ENCODE measurements at places on chromosomes 7 and 10.

DNA sequence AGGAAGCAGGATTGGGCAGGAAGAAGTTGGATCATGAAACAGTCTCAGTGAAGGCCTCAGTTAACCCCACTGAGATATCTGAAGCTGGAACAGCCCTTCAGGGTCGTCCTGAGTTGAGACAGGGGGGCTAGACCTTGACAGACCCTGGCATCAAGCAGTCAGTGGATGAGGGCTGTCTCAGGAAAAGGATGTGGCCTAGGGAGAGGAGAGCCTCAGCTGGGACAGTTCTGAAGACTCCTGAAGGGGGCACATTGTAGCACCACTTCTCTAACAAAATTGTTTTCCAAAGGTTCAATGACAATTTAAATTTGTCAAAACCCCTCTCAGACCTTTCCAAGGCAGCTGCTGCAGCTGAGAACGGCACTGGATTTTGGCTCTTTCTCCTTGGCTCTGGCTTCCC lies 15.8 kb upstream of the SLK start:
- no peak for DNase-seq

- no peak for DNase-seq
These were observed 3.9 kb upstream of the ITGB1 start for GRCh38 chr10:32961895-32962369.

- DNase-seq: no peak
These were observed 85.8 kb upstream of the JAZF1 start for GRCh38 chr7:28266402-28266801.

GRCh38 chr7:76380623-76380966 lies 21.8 kb upstream of the YWHAG start:
- no peak for DNase-seq

DNA sequence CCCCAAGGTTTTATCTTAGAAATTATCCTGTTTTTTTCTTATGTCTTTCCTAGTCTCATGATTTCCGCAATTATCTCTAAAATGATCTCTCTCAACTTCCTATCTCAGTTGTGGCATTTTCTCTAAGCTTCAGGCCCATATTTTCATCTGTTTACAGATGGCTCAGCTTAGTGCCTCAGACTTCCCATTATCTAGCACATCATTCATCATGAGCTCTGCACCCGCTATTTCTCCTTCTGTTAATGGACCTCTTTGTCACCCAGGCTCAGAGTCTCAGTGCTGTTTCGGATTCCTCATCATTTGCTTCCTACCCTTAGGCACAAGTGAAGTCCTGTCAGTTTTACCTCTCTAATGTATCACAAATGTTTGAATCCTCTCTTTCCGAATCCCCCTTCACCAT lies 84.1 kb downstream of the BMPR1A start:
- DNase-seq: no peak

DNA sequence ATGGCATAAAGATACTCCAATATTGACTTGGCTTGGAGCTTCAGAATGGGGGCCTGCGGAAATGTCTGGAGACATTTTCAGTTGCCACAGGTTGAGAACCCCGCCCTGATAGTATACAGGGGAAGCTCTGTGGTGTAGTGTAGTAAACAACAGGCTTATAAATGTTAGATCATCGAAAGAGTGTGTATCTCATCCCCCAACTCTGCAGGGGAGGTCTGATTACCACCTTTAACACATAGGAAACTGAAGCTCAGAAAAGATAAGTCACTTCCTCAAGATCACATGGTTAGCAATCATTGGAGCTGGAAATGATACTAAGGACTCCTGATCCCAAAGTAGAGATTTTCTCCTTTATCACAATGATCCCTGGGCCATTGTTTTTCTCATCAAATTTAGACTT lies 144.5 kb upstream of the BMPER start:
- DNase-seq: no peak

GRCh38 chr7:13949445-13949844 lies 40.0 kb downstream of the ETV1 start:
- no peak for DNase-seq

DNA sequence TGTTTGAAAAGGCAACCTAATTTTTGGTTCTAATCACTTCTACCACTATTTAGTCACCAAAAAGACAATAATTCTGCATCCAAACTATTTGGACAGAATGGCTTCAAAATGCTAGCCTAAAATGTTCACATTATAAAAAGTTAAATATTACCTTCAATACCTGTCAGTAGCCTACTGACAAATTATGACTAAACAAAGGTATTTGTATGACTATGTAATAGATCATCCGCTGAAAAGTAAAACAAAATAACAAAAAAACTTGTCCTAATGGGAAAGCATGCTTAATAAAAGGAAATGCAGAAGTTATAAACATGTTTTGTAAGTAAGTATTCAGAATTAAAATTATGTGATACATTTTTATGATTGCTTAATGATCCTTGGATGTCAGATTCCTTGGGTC lies 36.6 kb downstream of the CD36 start:
- no peak for DNase-seq

GRCh38 chr10:124709861-124710260 lies 34.3 kb downstream of the FAM53B start:
- DNase-seq: no peak

- DNase-seq: no peak
These were observed 207.3 kb upstream of the SH2B2 start for GRCh38 chr7:102079140-102080018.

- no peak for DNase-seq
These were observed 7.4 kb upstream of the PWWP2B start for GRCh38 chr10:132389433-132390169.

- DNase-seq: no peak
These were observed 115.1 kb downstream of the C10orf105 start for GRCh38 chr10:71604324-71605018.

- DNase-seq: no peak
These were observed 69.2 kb downstream of the MINDY4 start for GRCh38 chr7:30840141-30841024.

Data from omental fat pad (tissue), 4 donors.